ENCODE measurements at places on chromosomes 1 and 21.

DNA sequence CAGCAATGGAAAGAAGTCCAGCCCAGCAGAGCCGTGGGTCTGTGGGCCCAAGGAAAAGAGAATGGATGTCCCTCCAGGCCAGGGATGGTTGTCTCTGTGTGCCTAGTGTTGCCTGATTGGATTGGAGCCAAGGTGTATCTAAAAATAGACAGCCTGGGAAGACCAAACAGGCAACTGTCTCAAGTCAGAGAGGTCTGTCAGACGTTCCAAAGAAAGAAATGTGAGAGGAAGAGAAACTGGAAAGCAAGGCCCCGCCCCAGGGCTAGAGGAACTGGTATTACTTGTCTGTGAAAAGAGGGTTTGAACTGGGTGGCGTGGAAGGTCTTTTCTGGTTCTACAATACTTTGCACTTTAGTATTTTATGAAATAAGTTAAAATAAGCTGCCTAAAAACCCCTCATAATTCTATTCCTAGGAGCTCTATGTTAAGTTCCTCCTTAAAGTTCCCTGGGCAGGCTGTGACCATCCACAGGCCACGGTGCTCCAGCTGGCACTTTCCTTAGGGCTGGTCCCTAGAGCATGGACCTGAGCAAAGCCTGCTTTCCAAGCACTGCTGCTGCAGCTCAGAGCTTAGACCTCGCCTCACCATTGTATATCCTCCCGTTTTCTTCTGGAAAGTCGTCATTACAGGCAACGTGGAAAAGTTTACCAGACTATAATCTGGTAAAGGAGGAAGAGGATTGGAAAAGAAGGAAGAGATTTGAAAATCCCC lies 151.6 kb downstream of the DISC1 start:
- peak; percentile 68 for DNase-seq

- DNase-seq, result no peak
These were observed 188.6 kb downstream of the HS2ST1 start for GRCh38 chr1:87103074-87103473.

GRCh38 chr21:33428669-33429068 lies 25.5 kb downstream of the IFNGR2 start:
- no peak for DNase-seq

- DNase-seq, result peak; percentile 54
These were observed 24.8 kb downstream of the LEMD1 start for GRCh38 chr1:205396967-205397616.

GRCh38 chr1:112496290-112496689 lies 12.5 kb upstream of the WNT2B start:
- no peak for DNase-seq

- DNase-seq, result no peak
These were observed 90.0 kb downstream of the SELENOF start for GRCh38 chr1:86823821-86824500.

DNA sequence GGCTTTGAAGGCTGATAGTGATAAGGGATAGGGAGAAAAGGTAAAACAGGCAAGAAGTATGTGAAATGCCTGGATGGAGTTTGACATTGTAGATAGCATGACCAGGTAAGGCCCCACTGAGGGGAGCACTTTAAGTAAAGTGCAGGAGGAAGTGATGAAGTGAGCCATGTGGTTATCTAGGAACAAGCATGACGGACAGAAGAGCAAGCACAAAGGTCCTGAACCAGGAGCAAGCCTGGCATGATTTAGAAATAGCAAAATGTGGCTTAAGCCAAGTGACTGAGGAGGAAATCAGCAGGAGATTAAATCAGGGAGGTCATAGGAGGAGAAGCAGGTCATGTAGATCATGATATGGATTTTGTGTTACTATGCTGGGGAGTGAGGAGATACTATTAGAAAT lies 129.2 kb downstream of the GLUL start:
- no peak for DNase-seq

DNA sequence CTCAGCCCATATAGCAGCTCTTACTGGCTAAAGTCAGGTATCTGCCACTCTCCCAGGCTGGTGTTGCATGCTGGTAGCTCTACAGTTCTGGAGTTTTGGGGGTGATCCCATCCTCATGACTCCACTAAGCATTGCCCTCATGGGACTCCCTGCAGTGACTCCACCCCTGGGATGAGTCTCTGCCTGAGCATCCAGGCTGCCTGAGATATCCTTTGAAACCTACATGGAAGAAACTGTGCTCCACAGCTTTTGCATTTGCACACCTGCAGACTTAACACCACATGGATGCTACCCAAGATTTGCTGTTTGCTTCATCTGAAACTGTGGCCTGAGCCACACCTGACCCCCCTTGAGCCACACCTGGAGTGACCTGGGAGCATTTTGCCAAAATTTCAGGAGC lies 226.4 kb downstream of the C1orf94 start:
- no peak for DNase-seq

GRCh38 chr1:47031585-47031984 lies 8.1 kb downstream of the CYP4X1 start:
- no peak for DNase-seq

GRCh38 chr21:40967771-40968170 lies 120.8 kb upstream of the DSCAM start:
- DNase-seq, result no peak

DNA sequence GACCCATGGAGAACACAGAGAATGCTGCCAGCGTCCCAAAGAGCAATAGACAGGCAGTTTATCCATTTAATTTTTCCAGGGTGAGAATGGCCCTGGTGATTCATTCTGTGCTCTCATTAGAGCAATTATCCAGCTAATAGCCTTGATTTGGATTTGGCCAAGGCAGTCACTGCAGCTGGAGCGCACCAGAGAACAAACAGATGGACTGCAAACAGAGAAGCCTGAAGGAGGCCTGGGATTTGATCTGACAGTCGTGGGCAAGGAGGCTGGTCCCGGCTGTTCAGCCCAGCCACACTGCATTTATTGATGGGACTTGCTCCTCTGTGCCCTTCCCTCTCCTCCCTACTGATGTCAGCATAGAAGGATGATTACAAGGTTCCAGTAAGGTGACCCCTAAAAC lies 353.9 kb upstream of the C1orf174 start:
- DNase-seq, result no peak

DNA sequence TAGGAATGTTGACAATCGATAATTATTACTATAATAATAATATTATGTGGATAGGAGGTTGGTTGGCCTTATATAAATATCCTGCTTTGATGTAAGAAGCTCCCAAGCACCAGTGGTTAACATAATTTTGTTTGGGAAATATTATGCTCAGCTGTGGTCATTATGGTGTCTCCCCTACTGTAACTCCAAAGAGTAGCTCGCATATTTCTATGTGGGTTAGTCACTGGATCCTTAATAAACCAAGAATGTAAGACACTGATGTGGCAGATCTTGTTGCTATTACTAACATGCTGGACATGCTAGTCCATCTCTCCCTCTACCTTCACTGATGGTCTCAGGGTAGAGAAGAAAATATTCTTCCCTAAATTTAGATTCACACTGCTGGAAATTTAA lies 79.2 kb upstream of the RALGPS2 start:
- DNase-seq, result peak; percentile 93

GRCh38 chr1:1240822-1241587 lies 5.5 kb downstream of the C1QTNF12 start:
- DNase-seq, result no peak

DNA sequence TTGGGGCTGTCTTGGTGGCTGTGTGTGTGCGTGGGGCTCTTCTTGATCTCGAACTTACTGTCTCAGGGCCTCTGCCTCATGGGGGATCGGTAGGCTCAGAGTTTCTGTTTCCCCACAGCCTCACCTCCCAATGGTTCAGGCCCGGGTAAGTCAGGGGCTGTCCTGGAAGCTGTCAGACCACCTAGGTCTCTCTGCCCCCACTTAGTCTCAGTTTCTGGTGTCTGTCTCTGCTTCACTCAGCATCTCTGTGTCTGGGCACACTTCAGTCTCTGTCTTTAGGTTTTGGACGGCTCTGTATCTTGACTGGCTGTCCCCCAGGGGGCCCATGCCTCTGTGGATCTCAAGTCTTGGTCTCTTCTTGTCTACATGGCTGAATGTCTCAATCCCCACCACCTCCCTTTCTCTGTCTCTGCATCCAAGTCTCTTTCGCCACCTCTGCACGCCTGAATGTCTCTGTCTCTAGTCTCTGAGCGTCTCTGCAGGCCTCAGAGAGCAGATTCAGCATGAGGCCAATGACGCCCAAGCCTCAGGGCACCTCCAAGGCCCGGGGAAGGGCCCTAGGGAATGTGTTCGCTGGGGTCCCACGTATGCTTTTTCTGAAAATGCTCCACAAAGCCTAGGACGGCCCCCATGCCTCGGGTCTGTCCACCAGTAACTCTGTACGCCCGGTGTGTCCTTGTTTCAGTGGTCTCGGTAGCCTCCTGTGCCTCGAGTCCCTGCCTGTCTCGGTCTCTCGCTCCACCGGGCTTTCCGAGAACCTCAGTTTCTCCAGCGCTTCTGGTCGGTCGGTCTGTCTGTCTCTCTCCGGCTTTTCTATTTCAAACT lies 818 bp downstream of the FHL3 start:
- DNase-seq, result no peak
